ENCODE measurements at places on chromosomes 6 and 20.

DNA sequence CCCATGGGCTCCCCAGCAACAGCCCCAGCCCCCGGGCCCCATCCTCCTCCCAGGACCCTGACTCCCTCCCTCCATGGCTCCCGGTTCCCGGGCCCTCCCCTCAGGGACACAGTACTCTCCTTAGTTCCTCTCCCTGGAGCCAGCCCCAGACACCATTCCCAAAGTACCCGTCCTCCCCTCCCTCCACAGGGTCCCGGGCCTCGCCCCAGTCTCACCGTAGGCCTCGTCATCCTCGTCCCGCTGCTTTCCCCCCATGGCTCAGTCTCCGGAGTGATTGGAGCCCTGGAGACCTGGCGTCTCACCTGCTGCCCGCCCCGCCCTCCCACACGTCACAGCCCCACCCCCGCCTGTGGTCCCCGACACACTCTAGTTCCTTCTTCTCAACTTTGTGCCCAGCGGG, at the start of gene SLC44A4:
Gene SLC44A4, minus strand, starts transcription at position 272 of the 400 bp plus-strand sequence. Its CDS starts 17 bp downstream, at position 255.
- DNase-seq = no peak

DNA sequence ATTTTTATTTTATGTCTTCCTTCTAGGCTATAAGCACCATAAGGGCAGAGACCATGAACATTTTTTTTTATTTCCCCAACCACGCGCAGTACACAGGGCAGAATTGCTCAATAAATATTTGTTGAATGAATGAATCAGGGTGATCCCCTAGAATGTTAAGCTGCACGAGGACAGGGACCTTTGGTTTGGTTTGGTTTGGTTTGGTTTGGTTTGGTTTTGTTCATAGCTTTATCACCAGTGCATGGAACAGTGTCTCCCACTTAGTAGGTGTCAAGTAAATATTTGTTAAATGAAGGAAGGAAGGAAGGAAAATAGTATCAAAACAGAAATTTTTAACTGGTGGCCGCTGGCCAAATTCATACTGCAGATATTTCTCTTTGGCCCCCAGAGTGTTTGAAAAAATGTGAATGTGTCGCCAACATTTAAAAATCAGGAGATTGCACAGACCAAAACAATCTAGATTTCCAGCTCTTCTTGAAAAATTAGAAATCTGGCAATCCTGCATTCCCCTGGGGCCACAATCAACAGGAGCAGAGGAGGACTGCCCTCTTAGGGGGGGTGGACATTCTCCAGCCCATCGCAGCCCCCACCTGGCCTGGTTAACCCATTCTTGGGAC, 205.3 kb downstream of the EYA2 start:
- DNase-seq = no peak

DNA sequence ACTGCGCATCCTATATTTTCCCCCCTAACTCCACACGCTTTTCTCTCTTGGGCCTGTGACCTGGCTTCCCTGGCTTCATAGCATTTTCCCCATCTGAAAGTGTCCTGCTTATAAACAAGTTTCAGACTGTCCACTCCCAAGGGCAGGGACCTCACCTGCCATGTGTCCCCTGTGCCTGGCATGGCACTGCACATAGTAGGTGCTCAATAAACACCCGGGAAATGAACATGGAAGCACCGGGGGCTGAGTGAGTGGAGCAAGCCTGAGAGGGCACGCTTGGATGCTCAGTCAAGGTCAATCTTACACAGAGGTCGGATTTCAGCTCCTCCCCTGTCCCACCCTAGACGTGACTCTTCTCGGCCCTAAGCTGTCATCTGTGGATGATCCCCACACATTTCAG, 96.9 kb downstream of the NFATC2 start:
- DNase-seq = no peak

DNA sequence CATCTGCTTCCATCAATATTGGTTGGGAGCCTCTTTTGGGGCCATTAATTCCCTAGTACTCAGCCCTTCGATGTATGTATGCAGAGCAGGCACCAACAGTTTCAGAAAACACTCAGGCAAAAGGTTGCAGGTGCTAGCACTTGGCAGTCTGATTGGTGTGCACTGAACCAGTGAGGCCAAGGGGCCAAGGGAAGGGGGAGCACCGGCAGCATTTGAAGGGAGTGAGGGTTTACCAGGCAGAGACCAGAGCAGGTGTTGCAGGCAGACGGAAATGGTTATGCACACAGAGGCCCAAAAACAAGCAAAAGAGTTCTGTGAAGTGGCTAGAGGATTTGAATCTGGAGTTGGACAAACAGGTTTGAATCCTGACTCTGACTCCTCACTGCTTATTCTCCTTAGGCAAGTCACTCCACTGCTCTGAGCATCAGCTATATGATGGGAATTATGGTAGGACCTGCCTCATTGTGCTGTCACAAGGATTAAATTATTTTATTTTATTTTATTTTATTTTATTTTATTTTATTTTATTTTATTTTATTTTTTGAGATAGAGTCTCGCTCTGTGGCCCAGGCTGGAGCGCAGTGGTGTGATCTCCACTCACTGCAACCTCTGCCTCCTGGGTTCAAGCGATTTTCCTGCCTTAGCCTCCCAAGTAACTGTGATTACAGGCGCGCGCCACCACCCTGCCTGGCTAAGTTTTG, 58.1 kb upstream of the SHLD1 start:
- peak; percentile 64 for DNase-seq

DNA sequence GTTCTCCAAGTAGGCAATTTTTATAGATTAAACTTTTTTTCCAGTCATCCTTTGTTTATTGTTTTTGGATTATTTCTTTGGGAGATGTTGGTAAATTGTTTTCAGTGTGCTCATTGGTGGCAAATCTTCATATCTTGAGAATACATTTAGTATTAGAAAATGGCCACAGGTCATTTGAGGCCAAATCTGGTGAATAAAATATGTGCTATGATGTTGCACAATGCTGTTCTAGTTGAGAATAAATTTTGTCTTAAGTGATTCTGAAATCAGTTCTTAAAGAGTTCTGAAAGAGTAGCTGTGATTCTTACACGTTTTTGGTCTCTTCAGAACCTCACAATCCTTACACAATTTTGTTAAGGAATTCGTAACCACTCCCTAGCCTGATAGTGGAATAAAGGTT, 20.1 kb downstream of the CDKAL1 start:
- no peak for DNase-seq

DNA sequence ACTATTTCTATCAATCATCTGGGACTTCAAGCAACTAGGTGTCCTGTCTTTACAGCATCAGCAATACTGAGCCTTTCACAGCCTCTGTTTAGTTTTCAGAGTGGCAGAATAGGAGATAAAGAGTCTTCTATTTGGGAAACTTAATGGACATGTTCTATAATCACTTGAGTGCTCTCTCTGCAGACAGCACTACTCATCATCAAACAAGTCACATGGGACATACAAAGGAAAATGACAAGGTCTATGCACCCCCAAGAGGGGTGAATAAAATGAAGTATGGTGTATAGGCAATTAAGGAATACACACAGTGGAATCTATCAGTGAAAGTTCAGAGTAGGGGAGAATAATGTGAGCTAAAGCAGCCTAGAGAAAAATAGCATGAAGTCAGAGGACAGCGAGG, 237.8 kb upstream of the THEMIS start:
- DNase-seq = no peak

DNA sequence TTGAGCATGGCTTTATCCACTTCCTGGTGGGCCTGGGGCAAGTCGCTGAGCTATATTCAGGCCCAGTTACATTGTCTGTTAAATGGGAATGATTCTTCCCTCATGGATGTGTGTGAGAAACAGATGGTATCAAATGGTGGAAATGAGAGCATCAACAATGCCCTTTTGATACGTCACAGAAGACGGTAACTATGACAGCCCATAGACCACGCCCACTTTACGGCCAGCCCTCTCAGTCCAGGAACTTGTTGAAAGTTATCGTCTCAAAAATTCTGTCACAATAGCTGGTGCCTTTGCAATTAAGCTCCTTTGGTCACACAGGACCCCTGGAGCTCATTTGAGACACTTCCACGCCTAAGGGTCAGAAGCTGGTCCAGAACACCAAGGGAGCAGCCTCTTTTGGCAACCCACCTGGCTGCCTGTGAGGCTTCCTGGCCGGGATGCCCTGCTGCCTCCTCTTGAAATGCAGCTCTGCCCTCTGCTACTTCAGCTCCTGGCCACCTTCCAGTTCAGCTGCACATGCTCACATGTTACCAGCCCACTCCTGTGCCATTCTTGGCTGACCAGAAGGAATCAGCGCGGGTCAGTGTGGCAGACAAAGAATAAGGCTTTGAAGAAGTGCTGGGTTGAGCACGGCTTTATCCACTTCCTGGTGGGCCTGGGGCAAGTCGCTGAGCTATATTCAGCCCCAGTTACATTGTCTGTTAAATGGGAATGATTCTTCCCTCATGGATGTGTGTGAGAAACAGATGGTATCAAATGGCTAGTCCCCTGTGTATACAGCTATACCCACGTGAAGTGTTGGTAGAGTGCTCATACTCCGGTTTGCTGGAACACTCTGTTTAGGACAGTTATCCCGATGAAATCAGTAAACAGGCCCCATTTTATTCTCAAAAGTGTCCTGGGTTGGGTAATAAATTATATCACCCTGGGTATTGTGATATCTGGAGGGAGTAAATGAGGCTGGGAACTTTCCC, 199.2 kb upstream of the SUPT3H start:
- no peak for DNase-seq

- DNase-seq = peak; percentile 17
Observed at GRCh38 chr6:115838763-115839401, 221.8 kb downstream of the FRK start.

DNA sequence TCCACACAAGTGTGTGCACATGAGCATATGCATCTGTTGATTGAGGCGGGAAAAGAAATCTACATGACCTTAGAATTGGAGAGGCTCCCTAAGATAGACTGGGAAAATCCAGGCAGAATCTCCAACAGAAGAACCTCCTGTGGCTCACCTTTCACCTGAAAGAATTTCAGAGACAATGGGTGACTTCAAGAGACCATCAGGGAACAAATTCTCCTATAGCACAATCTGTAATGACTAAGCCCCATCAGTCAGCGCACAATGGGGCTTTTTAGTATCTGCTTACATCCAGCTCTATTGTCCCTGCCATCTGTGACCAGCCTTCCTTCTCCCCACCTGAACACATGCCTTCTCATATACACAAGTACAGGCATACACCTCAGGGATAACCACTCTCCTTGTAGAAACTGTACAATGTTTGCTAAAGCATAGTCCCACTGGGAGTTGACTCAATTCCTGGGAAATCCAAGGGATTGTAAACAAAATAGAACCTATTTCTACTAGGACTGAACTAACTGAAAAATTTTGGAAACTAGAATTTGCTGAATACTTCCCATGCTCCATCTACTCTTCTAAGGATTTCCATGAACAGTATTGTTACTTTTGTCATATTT, 150.8 kb upstream of the STXBP5 start:
- no peak for DNase-seq

- DNase-seq = no peak
Observed at GRCh38 chr6:49513153-49513989, 13.6 kb downstream of the GLYATL3 start.

- DNase-seq = no peak
Observed at GRCh38 chr6:134318236-134318973, 493 bp upstream of the SGK1 start.

- no peak for DNase-seq
Observed at GRCh38 chr20:63636752-63637628, 10.1 kb upstream of the GMEB2 start.

GRCh38 chr6:161434921-161435747, 161.3 kb upstream of the AGPAT4 start:
- DNase-seq = no peak

DNA sequence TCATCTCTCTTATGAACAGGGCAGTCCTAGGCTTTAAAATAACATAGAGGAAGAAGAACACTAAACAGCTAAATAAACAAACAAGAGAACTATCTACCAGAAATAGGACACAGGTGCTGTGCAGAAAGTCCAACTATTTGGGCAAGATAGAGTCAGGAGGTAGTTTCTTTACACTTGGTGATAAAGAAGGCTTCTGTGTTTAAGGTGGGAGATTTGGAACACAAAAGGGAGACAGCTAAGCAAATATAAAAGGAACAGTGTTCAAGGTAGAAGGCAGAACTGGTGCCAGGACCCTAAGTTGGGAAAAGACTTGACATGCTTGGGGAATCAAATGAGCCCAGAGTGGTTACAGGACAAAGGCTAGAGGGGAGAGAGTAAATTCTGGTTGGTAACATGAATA, 110.5 kb downstream of the MANEA start:
- DNase-seq = no peak

DNA sequence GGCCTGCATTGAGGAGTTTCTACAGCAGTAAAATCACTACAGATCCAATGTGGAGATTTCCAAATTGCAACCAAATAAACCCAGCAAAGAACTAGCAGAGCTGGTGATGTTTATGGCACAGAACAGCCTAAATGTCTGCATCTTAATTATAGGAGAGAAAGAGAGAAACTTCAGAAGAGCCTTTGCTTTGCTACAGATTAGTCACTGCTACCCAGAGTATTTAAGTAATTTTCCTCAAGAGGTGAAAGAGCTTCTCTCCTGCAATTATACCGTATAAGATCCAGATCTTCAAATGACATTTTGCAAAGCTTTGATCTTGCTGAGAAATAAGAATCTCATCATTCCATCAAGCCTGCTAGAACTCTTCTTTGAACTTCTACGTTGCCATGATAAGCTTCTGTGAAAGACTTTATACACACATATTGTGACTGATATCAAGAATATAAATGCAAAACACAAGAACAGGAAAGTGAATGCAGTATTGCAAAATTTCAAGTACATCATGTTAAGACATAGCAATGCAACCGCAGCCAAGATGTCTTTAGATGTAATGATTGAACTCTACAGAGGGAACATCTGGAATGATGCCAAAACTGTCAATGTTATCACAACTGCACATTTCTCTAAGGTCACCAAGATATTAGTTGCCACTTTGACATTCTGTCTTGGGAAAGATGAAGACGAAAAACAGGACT, 48.0 kb downstream of the MKKS start:
- DNase-seq = no peak

- DNase-seq = no peak
Observed at GRCh38 chr6:67736816-67737215, 898.3 kb upstream of the ADGRB3 start.

DNA sequence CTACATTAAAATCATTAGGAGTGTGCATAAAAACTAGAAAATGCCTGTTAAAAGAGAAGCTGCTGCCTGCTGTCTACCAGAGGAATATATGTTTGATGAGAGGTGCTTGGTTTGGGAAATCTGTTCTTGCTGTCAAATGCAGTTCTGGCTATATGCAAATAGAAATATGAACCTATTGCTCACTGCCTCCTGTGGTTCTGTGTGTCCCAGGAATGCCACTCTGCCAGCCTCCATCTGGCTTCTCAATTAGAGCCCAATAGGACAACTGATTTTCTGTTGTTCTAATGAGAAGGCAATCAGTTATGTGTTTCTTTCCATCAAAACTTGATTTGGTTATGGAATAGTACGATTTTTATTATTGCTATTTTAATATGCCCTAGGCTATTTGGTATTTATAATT, 759.7 kb downstream of the HDGFL1 start:
- no peak for DNase-seq

- DNase-seq = no peak
Observed at GRCh38 chr20:23032056-23032749, 2.9 kb upstream of the SSTR4 start.

DNA sequence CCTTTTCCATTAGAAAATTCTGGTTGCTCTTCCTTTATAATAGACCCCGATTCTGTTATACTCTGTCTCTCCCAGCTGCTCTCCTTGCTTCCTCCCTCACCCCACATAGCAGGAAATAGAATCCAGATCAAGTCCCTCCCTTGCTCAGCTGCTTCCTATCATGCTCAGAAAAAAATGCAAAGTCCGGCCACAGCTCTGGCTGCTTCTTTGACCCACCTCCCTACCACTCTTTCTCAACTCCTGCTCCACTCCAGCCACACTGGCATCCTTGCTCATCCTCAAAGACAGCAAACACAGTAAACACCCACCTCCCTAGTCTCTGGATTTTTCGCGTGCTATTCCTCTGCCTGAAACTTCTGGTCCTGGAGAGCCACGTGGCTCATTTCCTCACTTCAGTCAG, 9.1 kb upstream of the SLC22A16 start:
- DNase-seq = no peak

Measured in Jurkat, Clone E6-1 (cell line).